ENCODE measurements at places on chromosomes 13 and 19.

DNA sequence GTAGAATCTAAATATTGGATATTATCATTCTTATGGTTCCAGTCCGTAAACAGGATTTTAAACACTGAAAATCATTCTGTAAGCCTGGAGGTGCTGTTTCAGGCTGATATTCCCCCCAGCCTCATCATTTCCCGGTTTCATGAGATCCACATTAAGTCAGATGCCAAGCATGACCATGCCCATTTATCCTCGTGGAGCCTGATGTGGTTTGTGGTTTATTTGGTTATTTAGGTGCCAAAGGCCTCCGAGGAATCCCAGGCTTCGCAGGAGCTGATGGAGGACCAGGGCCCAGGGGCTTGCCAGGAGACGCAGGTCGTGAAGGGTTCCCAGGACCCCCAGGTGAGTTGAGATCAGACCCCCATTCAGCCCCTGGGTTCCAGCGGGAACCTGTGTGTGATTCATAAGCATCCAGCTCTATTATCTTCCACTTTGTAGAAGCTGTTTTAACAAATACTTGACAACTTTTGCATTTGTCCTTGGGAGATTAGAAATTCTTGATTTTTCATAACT is 92.5 kb downstream of the RAB20 start:
- DNase-seq = no peak

- DNase-seq = no peak
These were observed 151.3 kb downstream of the LMO7 start for GRCh38 chr13:75787249-75787928.

DNA sequence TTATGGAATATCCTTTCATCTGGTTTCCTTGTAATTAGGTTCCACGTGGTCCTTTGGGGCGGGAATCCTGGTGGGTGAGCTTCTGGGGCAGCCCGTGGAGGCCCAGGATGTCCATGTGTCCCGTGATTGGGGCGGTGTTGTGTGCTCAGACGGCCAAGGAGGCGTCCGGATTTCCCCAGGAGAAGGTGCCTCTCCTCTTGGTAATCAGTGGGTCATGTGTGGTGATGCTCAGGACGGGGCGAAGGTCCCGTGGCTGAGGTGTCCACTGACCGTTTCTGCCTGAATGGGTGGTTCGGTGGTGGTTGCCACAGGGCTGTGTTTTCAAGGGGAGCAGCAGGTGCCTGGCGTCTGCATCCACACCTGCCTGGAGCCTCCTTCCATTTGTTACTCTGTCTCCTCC is 52.2 kb upstream of the F7 start:
- DNase-seq = no peak

DNA sequence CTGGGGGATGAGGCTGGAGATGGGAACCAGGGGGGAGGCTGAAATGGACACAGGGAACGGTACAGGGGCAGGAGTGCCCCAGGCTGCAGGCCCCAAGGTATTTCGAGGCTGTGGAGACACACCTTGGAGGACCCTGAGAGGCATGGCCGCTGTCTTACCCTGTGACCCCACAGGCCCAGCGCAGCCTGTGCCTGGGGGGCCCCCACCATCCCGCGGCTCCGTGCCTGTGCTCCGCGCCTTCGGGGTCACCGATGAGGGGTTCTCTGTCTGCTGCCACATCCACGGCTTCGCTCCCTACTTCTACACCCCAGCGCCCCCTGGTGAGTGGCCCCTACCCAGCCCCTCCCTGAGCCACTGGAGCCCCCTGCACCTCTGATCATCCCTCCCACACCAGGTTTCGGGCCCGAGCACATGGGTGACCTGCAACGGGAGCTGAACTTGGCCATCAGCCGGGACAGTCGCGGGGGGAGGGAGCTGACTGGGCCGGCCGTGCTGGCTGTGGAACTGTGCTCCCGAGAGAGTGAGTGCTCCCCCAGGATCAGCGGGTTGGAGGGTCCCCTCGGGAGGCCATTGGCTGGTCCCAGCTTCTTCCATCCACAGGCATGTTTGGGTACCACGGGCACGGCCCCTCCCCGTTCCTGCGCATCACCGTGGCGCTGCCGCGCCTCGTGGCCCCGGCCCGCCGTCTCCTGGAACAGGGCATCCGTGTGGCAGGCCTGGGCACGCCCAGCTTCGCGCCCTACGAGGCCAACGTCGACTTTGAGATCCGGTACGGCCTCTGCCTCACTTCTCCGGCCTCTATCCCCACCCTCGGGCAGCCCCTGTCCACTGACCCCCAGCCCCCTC is 16.9 kb upstream of the SPIB start:
- no peak for DNase-seq

- DNase-seq = no peak
These were observed 51.6 kb downstream of the DNAJC15 start for GRCh38 chr13:43074824-43075510.
